ENCODE measurements at places on chromosomes 2 and 18. TPM values are rescaled to one million over a fixed set of nuclear protein-coding genes. Genes with fewer than 3 reads are reported as not detected.

- no peaks in the 10 kb centered on the region for H3K27me3 ChIP-seq
- no peak overlapping the region for H3K27ac ChIP-seq
- no peak overlapping the region for H3K4me3 ChIP-seq
- no peaks in the 10 kb centered on the region for H3K36me3 ChIP-seq
- no peak for DNase-seq
These were observed 48.1 kb upstream of the SNTG2 start for GRCh38 chr2:902584-902983.

DNA sequence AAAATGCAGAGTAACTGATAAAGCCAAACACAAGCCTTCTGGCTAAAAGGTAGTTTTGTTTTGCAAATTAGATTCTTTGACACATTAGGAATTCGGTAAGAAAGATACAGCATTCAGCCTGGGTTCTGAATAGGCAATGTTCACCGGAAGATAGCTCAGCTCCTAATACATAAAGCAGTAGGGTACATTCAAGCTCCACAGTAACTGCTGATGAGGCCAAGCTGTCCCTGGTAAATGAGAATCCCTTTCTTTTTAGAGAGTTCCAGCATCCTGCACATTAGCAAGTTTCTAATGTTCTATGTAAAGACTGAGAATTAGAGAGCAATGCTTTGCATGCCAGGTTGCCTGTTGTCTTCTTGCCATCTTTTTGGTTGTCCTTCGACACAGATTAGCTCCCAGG, 316.3 kb upstream of the SLC14A2 start:
- no peak overlapping the region for H3K4me3 ChIP-seq
- H3K36me3 ChIP-seq = no peaks in the 10 kb centered on the region
- no peak overlapping the region for H3K27ac ChIP-seq
- no peaks in the 10 kb centered on the region for H3K27me3 ChIP-seq
- no peaks in the 10 kb centered on the region for H3K4me1 ChIP-seq

DNA sequence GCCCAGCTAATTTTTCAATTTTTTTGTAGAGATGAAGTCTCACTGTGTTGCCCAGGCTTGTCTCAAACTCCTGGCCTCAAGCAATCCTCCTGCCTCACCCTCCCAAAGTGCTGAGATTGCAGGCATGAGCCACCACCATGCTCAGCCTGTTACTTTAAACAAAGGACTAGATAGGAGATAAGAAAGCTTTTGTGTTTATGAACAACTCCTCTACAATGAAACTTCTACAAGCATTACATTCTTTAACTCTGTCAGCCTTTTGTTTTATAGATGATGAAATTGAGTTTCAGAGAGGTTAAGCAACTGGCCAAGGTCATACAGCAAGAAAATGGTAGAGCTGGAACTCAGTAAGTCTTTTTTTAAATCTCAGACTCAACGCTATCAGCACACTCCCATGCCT, 22.7 kb downstream of the ALPK2 start:
- no peaks in the 10 kb centered on the region for H3K4me1 ChIP-seq
- peaks cover 12% of the 10 kb centered on the region for H3K27me3 ChIP-seq
- H3K36me3 ChIP-seq = no peaks in the 10 kb centered on the region
- H3K4me3 ChIP-seq = no peak overlapping the region
- no peak overlapping the region for H3K27ac ChIP-seq
- no peak for DNase-seq

GRCh38 chr2:112257575-112257974, 2.7 kb upstream of the ZC3H8 start:
- no peak overlapping the region for H3K4me3 ChIP-seq
- H3K36me3 ChIP-seq = no peaks in the 10 kb centered on the region
- H3K4me1 ChIP-seq = peaks cover 44% of the 10 kb centered on the region
- DNase-seq = no peak
- H3K27ac ChIP-seq = no peak overlapping the region

- H3K36me3 ChIP-seq = no peaks in the 10 kb centered on the region
- H3K27ac ChIP-seq = no peak overlapping the region
- DNase-seq = no peak
These were observed 207.7 kb downstream of the TNS1 start for GRCh38 chr2:217795067-217795466.

GRCh38 chr18:70181015-70181414, 24.5 kb downstream of the RTTN start:
- no peaks in the 10 kb centered on the region for H3K4me1 ChIP-seq
- H3K27ac ChIP-seq = no peak overlapping the region
- no peak for DNase-seq

GRCh38 chr2:180012523-180012922, 5.4 kb upstream of the CWC22 start:
- H3K27me3 ChIP-seq = no peaks in the 10 kb centered on the region
- no peak overlapping the region for H3K4me3 ChIP-seq
- no peak for DNase-seq
- H3K27ac ChIP-seq = no peak overlapping the region

DNA sequence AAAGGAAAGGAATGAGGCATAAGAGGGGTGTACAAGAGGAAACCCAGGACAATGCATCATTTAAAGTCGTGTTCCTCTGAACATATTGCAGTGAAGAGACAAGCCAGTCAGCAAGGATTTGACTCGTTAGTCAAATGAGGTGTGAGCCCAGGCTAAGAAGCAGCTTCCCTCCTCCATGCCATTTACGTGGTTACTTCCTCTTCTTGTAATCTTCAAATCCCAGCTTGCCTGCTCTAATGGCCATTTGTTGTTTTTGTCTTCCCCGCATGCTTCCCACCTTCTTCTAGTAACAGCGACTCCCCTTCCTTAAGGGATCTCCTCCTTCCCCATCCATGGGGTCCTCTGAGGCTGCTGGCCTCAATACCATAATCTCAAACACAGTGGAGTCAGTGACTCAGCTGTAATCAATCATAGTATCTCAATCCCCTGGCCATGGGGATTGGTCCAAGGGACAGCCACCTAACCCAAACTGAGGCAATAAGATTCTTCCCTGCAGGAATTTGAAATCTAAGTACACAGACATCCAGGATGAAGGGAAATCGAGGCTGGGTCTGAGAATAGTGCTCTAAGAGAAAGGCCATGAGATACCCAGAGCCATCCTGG, 37.6 kb downstream of the SLC14A1 start:
- DNase-seq = no peak
- H3K27me3 ChIP-seq = no peaks in the 10 kb centered on the region
- no peak overlapping the region for H3K27ac ChIP-seq
- H3K36me3 ChIP-seq = no peaks in the 10 kb centered on the region
- no peaks in the 10 kb centered on the region for H3K4me1 ChIP-seq

GRCh38 chr18:44539926-44540325, 140.8 kb upstream of the SETBP1 start:
- H3K27ac ChIP-seq = no peak overlapping the region
- H3K4me3 ChIP-seq = no peak overlapping the region
- no peak for DNase-seq
- H3K27me3 ChIP-seq = no peaks in the 10 kb centered on the region

DNA sequence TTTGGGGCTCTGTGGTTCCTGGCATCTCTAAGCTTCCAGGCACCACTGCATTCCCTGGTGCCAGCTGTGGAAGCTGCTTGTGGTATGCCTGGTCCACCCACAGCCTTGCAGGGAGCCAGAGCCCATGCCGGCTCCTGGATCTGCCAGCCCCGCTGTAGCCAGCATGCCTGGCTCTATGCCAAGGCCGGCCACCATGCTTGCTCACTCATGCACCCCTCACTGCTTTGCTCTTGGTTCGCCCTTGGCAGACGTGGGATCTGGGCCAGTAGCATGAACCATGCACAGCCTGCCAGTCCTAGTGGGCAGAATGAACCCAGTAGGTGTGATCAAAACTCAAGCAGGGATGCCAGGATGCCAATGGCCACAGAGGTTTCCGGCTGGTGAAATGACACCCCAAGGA, 634.2 kb upstream of the TMEFF2 start:
- no peaks in the 10 kb centered on the region for H3K36me3 ChIP-seq
- H3K27ac ChIP-seq = no peak overlapping the region
- H3K27me3 ChIP-seq = no peaks in the 10 kb centered on the region

DNA sequence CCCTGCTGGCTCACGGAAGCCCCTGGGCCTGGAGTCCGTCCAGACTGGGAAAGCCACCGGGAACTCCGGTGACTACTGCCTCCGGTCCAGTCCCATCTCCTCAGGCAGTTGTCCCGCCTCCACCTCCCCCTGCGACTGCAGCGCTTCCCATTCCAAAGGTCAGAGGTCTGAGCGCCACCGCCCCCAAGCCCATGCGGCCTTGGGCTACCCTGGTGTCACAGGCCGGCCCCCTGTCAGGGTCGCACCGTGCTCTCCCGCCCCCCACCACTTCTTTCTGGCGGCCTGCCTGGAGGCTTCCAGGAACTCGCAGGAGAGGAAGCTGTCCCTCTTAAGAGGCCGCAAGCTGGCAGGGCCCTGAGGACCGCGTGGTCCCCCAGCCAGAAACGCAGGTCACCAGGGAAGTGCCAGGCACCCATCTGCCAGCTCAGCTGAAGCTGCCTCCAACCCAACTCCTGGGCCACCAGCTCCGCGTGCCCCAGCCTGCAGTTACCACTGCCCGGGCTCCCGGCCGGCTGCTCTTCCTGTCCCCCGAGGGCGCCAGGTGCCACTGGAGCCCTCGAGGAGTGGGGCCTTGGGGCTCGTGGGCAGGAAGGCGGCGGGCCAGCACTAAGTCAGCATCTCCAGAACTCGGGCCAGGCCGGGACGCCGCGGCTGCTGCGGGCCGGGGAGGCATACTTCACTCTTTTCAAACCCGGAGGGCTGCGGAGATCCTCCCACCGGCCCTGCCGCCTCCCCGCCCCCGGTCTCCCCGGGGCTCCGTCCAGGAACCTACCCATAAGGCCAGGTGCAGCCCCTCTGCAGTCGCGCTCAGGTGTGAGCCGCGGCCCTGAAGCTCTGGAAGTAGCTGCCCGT, 83.3 kb upstream of the POMC start:
- DNase-seq = peak; percentile 87
- peaks cover 21% of the 10 kb centered on the region for H3K4me1 ChIP-seq
- H3K27ac ChIP-seq = peak overlapping the region; percentile 80
- peak overlapping the region; percentile 52 for H3K4me3 ChIP-seq
- no peaks in the 10 kb centered on the region for H3K27me3 ChIP-seq

DNA sequence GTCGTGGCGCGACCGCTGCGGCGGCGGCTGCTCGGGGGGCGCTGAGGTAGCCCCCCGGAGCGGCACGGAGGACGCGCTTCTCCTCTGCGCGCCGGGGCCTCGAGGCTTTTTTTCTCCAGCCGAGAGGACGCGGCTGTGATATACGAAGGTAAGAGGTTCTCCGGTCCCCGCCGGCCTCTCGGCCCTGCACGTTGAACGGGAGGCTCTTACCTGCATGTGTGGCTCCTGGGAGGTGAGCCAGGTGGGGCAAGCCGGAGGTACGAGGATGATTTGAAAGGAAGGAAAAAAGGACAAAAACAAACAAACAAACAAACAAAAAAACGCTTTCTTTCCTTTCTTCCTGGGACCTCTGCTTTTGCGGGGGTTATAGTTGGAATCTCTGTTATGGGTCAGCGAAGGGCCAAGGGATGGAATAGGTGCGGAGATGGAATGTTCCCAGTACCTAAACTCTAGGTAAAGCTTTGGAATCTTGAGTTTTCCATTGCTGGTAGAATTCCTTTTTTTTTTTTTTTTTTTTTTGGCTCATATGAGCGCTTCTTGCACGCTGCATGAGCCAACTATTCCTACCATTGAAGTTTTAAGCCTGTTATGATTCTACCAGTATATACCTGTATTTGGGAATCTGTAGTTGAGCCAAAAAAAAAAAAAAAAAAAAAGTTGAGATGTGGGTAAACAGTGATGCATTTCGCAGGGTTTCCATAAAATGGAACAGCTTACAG, 674 bp downstream of the PTPN4 start:
- H3K27ac ChIP-seq = peak overlapping the region; percentile 93
- no peaks in the 10 kb centered on the region for H3K36me3 ChIP-seq
- H3K4me1 ChIP-seq = peaks cover 5% of the 10 kb centered on the region

GRCh38 chr2:172643142-172643541, 87.3 kb downstream of the PDK1 start:
- no peaks in the 10 kb centered on the region for H3K36me3 ChIP-seq
- no peak for DNase-seq
- H3K27me3 ChIP-seq = no peaks in the 10 kb centered on the region
- H3K4me1 ChIP-seq = peaks cover 3% of the 10 kb centered on the region

- peak; percentile 85 for DNase-seq
- peak overlapping the region; percentile 87 for H3K27ac ChIP-seq
- no peaks in the 10 kb centered on the region for H3K36me3 ChIP-seq
- H3K27me3 ChIP-seq = no peaks in the 10 kb centered on the region
- H3K4me1 ChIP-seq = peaks cover 23% of the 10 kb centered on the region
- H3K4me3 ChIP-seq = peak overlapping the region; percentile 98
These were observed 626 bp downstream of the CAPN10 start for GRCh38 chr2:240586919-240587800.

Gene MITD1
- 20.1 TPM for total RNA-seq

Gene POTEC
- total RNA-seq = not detected

Gene HNMT
- 53.0 TPM for total RNA-seq

Gene KCNJ3
- 0.10 TPM for total RNA-seq

Gene AQP12A
- total RNA-seq = not detected

Gene DNAJC5G
- not detected for total RNA-seq

Gene REG3A
- total RNA-seq = not detected

Gene FEZ2
- 47.5 TPM for total RNA-seq

Gene MAL
- 1.8 TPM for total RNA-seq

Data from left lung (tissue), 14 donors.